GM10248 (cell line): ENCODE measurements at places on chromosomes 11 and 22.

GRCh38 chr11:58926695-58927094, 12.6 kb upstream of the GLYATL1 start:
- no peak for DNase-seq

- no peak for DNase-seq
Measured at GRCh38 chr22:17380359-17381087, 11.3 kb downstream of the CECR2 start.

DNA sequence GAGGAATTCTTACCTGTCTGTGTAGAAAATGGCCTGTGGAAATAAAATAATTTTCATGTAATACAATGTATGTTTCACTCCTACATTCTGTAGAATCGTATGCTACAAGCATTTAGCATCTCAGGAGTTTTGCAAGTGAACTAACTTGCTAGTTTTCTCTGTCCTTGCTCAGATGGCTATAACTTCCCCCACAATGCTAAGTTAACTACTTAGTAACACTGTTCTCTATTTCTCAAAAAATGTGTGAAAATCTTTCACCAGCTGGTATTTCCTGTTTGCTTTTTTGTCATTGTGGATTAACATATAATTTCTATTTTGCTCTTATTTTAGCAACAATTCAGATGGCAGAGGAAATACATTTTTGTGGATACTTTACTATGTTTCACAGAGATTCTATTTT, 4.4 kb downstream of the OR4S2 start:
- no peak for DNase-seq

GRCh38 chr11:108115500-108116140, 5.7 kb upstream of the ACAT1 start:
- no peak for DNase-seq

- no peak for DNase-seq
Measured at GRCh38 chr22:35070451-35071093, 4.6 kb downstream of the ISX start.

DNA sequence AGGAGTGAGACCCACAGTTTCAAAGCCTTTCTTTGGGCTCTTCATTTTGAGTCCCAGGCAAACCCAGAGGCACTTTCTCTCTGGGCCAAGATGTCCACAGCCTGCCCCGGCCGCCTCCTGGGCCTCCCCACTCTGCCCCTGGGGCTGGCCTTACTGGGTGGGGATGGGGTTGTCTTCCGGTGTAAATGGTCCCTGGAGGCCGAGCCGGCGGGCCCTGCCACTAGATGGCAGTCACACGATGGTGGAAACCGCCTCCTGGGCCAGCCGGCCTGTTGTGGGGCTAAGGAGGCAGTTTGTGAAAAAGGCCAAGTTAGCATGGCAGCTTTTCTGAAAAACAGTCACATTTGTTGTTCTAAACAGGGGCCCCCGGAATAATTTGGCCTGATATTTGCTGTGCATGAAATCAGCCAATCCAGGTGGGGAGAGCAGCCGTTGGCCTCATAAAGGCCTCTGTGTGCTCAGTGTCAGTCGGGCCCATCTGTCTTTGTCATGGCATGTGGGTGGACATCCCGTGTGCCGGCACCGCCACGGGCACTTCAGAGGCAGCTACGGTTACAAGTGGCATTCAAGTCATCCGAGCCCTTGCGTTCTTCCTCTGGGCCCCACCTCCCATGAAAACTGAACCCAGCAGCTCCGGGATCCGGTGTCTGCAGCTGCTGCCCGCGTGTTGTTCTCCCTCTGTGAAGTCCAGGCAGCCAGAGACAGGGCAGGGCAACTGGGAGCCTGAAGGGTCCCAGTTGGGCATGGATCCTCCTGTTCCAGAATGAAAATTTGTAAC, 6.5 kb downstream of the MRPL23 start:
- DNase-seq = no peak

GRCh38 chr11:2376751-2377451, at the start of gene CD81:
Gene CD81 (plus strand): TSS chr11:2377310. CDS start chr11:2377550, 240 bp downstream.
- peak; percentile 88 for DNase-seq

DNA sequence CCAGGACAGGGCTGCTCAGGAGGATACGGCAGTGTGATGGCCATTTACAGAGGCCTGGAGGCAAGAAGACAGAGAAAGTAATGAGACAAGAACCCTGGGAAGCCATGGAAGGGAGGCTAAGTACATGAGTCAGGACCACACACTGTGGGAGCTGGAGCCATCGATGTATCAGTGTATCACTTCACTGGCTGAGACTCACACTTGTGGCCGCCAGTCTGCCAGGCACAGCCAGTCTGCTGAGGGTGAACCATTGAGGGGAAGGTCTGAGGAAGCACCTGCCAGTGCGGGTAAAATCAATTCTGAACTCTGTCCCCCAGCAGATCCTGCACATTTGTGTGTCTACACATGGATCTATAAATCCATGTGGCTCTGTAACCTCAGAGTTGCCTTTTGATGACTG, 195.6 kb downstream of the GRIK4 start:
- DNase-seq = no peak
